CD4-positive, CD25-positive, alpha-beta regulatory T cell (primary cell): ENCODE measurements at places on chromosomes 1 and 21. TPM values are rescaled to one million over a fixed set of nuclear protein-coding genes. Genes with fewer than 3 reads are reported as not detected.
A peak's percentile ranks its signal among the peaks of the same experiment; 100 is the strongest.

DNA sequence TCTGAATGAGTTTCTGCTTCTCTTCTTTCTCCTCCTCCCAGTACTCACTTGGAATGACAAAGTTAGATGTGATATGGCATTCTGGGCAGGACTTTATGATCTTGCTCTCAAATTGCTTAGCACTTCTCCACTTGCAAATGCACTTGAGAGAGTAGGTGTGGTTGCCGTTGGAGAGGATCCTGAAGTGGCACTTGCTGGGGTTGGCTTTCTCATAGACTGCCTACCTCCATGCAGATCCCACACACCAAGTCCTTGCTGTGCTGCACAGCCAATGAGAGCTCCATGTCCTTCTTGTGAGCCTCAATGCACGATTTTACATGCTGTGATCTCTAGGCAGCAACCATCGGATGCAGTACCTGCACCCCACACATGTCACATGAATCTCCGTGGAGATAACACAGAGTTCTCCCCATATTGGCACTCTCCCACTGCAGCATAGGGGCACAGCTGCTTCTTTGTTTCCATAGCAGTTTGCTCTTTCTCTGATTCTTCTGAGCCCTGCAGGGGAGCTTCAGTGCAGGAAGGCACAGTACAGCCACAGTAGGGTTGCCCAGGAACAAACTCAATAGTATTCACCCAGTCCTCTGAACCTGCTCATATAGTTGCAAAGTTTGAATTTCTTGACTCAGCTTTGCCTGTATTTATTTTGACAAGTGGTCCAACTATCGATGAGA lies 45.2 kb downstream of the ZNF691 start:
- H3K4me3 ChIP-seq, result no peak overlapping the region
- no peaks in the 10 kb centered on the region for H3K36me3 ChIP-seq
- DNase-seq, result no peak
- no peaks in the 10 kb centered on the region for H3K4me1 ChIP-seq

- no peak overlapping the region for H3K27ac ChIP-seq
- no peak overlapping the region for H3K4me3 ChIP-seq
- peaks cover 9% of the 10 kb centered on the region for H3K27me3 ChIP-seq
- H3K4me1 ChIP-seq, result no peaks in the 10 kb centered on the region
Measured at GRCh38 chr1:41341365-41341683, 19.9 kb upstream of the FOXO6 start.

DNA sequence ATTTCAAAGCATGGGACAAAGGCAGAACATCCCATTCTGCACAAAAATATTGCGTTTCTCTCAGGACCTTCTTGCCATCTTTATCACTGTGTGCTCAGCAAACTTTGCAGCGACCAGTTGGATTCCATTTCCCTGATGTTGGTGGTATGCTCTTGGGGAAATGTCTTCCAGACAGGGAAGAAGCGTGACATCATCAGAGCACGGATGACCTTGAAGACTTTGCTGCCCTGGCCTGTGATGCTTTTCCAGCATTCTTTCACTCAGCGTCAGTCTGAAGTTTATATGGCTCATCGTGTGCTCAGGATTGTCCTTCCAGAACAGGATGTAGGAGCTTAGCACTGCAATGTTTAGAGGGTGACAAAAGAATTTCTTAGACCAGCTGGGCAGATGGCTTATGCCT lies 131.4 kb upstream of the F3 start:
- H3K27me3 ChIP-seq, result no peaks in the 10 kb centered on the region
- no peaks in the 10 kb centered on the region for H3K36me3 ChIP-seq
- no peak overlapping the region for H3K27ac ChIP-seq
- no peaks in the 10 kb centered on the region for H3K4me1 ChIP-seq
- H3K4me3 ChIP-seq, result no peak overlapping the region

DNA sequence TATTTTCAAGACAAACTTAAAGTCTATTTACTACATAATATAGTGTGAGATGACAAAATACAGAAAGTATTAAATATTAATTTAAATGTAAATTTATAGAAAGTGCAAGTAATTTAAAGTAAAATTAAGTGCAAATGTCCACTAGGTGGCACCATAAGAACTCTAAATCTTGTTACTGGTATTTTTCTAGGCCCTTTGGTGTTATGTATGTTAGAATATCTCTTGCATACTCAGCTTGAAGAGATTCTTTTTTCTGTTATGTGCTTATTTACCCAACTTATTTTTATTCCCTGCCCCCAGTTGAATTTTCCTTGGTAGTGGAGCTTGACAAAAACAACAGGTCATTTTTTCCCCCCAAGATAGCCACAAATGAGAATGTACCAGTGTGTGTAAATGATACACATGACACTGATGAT lies 71.5 kb downstream of the RPS6KC1 start:
- H3K4me1 ChIP-seq, result no peaks in the 10 kb centered on the region
- H3K27me3 ChIP-seq, result no peaks in the 10 kb centered on the region
- DNase-seq, result peak; percentile 22
- H3K4me3 ChIP-seq, result no peak overlapping the region
- peaks cover 4% of the 10 kb centered on the region for H3K36me3 ChIP-seq

DNA sequence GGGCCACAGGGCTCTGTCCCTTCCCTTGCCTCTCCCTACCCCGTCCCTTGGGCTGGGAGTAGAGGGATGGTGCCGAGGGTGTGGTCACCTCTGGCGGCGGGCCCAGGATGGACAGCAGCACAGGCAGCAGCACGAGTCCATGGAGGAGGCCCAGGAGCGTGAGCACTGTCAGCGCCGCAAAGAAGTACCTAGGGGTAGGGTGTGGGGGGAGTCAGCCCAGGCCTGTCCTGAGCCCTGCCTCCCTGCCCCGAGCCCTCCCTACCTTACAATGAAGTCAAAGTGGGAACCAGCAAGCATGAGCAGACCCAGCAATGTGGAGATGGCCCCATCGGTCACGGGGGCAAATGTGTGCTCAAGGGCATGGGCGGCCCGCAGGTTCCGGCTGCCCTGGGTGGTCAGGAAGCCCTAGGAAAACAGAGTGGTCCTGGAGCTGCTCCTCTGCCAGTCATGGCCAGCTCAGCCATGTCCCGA lies 14.7 kb downstream of the BTBD19 start:
- peaks cover 18% of the 10 kb centered on the region for H3K4me1 ChIP-seq
- no peak overlapping the region for H3K27ac ChIP-seq
- DNase-seq, result no peak
- no peaks in the 10 kb centered on the region for H3K36me3 ChIP-seq
- no peak overlapping the region for H3K4me3 ChIP-seq
- no peaks in the 10 kb centered on the region for H3K27me3 ChIP-seq

GRCh38 chr1:47635597-47635996 lies 197.8 kb downstream of the FOXD2 start:
- H3K4me1 ChIP-seq, result no peaks in the 10 kb centered on the region
- no peaks in the 10 kb centered on the region for H3K27me3 ChIP-seq
- H3K27ac ChIP-seq, result no peak overlapping the region
- H3K4me3 ChIP-seq, result no peak overlapping the region

DNA sequence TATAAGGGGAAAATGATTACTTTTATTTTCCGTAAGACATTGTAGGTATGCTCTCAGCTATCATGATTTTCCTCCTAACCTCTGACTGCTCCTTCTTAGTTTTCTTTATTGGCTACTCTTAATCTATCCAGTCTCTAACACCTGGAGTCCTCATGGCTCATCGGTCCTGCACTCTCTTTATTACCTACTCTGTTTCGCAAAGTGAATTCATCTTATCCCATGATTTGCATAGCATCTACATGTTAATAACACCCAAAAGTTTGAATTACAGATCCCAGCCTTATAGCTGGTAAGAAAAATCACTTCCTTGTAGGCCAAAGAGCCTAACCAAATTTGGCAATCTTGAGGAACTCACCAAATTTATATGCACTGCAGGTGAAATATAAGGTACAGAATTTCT lies 136.3 kb downstream of the CDC42BPA start:
- H3K36me3 ChIP-seq, result no peaks in the 10 kb centered on the region
- no peaks in the 10 kb centered on the region for H3K4me1 ChIP-seq
- no peak overlapping the region for H3K27ac ChIP-seq
- DNase-seq, result no peak
- H3K27me3 ChIP-seq, result peaks cover 6% of the 10 kb centered on the region

GRCh38 chr1:108627256-108627655 lies 33.6 kb downstream of the HENMT1 start:
- no peaks in the 10 kb centered on the region for H3K4me1 ChIP-seq
- no peak overlapping the region for H3K27ac ChIP-seq
- DNase-seq, result no peak
- H3K4me3 ChIP-seq, result no peak overlapping the region

DNA sequence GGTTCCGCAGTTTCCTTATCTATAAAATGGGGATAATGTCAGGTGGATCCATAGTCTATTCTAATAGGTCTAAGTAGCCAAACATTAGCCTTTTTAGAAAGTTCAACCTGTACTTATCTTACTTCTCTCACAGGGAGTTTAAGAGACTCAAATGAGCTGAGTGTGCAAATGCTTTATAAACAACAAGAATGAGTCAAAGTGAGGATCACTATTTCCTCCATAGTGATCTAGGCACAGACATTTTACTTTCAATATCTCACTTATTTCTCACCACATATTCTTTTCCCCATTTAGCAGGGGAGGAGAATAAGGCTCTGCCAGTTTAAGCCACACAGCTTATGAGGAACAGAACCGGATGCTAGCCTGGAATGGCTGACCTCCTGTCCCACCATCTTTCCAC lies 92.1 kb upstream of the LMO4 start:
- no peaks in the 10 kb centered on the region for H3K27me3 ChIP-seq
- no peaks in the 10 kb centered on the region for H3K36me3 ChIP-seq
- H3K4me3 ChIP-seq, result no peak overlapping the region
- H3K4me1 ChIP-seq, result no peaks in the 10 kb centered on the region
- no peak overlapping the region for H3K27ac ChIP-seq

- H3K27ac ChIP-seq, result no peak overlapping the region
- no peak for DNase-seq
- no peaks in the 10 kb centered on the region for H3K36me3 ChIP-seq
- H3K27me3 ChIP-seq, result no peaks in the 10 kb centered on the region
Measured at GRCh38 chr21:25062061-25062460, 545.2 kb downstream of the MRPL39 start.

- DNase-seq, result no peak
- no peaks in the 10 kb centered on the region for H3K36me3 ChIP-seq
- no peaks in the 10 kb centered on the region for H3K4me1 ChIP-seq
- no peak overlapping the region for H3K27ac ChIP-seq
- H3K27me3 ChIP-seq, result no peaks in the 10 kb centered on the region
Measured at GRCh38 chr1:9150582-9151327, 21.9 kb upstream of the GPR157 start.

GRCh38 chr1:106268070-106268469 lies 788.4 kb upstream of the PRMT6 start:
- H3K4me3 ChIP-seq, result no peak overlapping the region
- H3K36me3 ChIP-seq, result no peaks in the 10 kb centered on the region
- no peak overlapping the region for H3K27ac ChIP-seq
- no peak for DNase-seq
- H3K27me3 ChIP-seq, result no peaks in the 10 kb centered on the region

DNA sequence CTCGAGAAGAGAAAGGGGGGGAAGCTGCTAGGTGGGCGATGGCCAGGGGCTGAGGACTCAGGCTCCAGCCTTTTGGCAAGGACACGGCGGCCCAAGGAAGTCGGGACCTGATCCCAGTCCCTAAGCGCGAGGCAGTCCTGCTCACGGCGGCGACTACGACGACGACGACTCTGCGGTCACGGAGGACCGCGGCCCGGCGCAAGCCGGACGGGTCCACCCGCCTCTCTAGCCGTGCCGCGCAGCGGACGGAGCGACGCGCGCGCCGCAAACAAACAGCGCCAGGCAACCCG lies 401 bp downstream of the WNT9A start:
- H3K4me1 ChIP-seq, result peaks cover 17% of the 10 kb centered on the region
- no peaks in the 10 kb centered on the region for H3K36me3 ChIP-seq
- no peak overlapping the region for H3K27ac ChIP-seq

- H3K36me3 ChIP-seq, result peaks cover 24% of the 10 kb centered on the region
- no peak overlapping the region for H3K27ac ChIP-seq
- no peak overlapping the region for H3K4me3 ChIP-seq
- no peak for DNase-seq
- no peaks in the 10 kb centered on the region for H3K27me3 ChIP-seq
- H3K4me1 ChIP-seq, result peaks cover 11% of the 10 kb centered on the region
Measured at GRCh38 chr1:45335855-45336324, 4.1 kb upstream of the TOE1 start.

DNA sequence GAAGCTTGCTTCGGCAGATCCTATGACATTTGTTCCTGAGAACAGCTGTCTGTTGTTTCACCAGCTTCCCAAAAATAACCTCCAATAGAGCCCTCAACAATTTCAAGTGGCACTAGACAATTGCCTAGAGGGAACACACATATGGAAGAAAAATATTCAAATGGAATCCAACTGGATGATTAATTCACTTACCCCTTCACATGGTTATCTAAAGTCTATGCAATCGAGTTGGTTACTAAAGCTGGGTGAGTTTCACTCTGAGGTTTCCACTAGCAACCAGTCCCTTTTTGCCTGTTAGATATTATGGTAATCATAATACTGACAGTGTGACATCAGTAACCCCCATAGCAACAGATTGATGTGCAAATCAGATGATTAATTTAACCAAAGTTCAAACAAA lies at the start of gene LEMD1:
Gene LEMD1, minus strand, starts transcription at position 259 of the 400 bp plus-strand sequence. CDS start 1,520 bp downstream, outside the sequence.
- no peak within 1 kb of the TSS for H3K4me3 ChIP-seq
- no peak within 1 kb of the TSS for H3K27ac ChIP-seq
- DNase-seq, result no peak
- H3K36me3 ChIP-seq, result no peaks in the 10 kb centered on the region
- peaks cover 22% of the 10 kb centered on the region for H3K27me3 ChIP-seq
- no peaks in the 10 kb centered on the region for H3K4me1 ChIP-seq

- H3K27me3 ChIP-seq, result no peaks in the 10 kb centered on the region
- H3K4me1 ChIP-seq, result no peaks in the 10 kb centered on the region
Measured at GRCh38 chr1:163422738-163423404, 101.1 kb downstream of the NUF2 start.

DNA sequence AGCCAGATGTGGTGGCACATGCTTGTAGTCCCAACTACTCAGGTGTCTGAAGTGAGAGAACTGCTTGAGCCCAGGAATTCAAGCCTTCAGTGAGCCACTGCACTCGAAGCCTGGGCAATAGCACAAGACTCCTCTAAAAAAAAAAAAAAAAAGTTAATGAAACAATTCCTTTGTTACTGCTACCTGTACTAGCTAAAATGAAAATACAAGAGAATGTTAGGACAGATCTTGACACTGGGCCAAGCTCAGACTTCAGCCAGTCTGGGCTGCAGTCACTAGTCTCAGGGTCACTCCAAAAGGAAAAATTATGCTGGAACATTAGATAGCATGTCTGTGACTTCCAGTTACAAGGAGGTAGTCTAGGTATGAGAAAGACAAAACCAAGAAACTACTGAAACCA lies 56.5 kb downstream of the TRIM33 start:
- no peaks in the 10 kb centered on the region for H3K27me3 ChIP-seq
- peaks cover 46% of the 10 kb centered on the region for H3K36me3 ChIP-seq
- H3K27ac ChIP-seq, result no peak overlapping the region
- no peaks in the 10 kb centered on the region for H3K4me1 ChIP-seq
- no peak for DNase-seq
- no peak overlapping the region for H3K4me3 ChIP-seq

Gene TINAGL1
- not detected for total RNA-seq

Gene PRDM16
- 0.27 TPM for total RNA-seq

Gene AVPR1B
- not detected for total RNA-seq

Gene PIGR
- total RNA-seq, result not detected

Gene NFYC
- total RNA-seq, result 61.1 TPM

Gene PRPF38B
- 132 TPM for total RNA-seq

Gene SH3BGR
- total RNA-seq, result not detected

Gene PLPPR4
- total RNA-seq, result not detected
